ENCODE measurements at places on chromosomes 1 and 21. TPM values are rescaled to one million over a fixed set of nuclear protein-coding genes. Genes with fewer than 3 reads are reported as not detected.

Gene CA6
- not detected for total RNA-seq

Gene SERTAD4
- total RNA-seq, result 2.7 TPM

Gene NOL9
- 16.7 TPM for total RNA-seq

Gene NIT1
- 31.7 TPM for total RNA-seq

Measured in vagina (tissue), 2 donors.